ENCODE measurements at places on chromosomes 13 and 19.

GRCh38 chr19:33295621-33296487 is 6.5 kb downstream of the CEBPA start:
- no peak for DNase-seq

DNA sequence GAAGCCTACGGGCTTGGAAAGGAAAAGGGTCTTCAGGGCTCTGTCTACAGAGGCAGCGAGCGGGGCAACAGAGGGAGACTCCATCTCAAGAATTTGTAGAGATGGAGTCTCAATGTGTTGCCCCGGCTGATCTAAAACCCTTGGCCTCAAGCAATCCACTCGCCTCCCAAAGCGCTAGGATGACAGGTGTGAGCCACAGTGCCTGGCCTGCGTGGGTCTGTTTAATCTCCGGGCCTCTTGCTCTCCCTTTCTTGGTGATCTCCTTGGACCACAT is 8.1 kb downstream of the RPS9 start:
- no peak for DNase-seq

- DNase-seq, result no peak
Observed at GRCh38 chr13:71977028-71977427, 110.0 kb upstream of the DACH1 start.

- DNase-seq, result no peak
Observed at GRCh38 chr13:29318741-29319140, 276.7 kb downstream of the SLC7A1 start.

DNA sequence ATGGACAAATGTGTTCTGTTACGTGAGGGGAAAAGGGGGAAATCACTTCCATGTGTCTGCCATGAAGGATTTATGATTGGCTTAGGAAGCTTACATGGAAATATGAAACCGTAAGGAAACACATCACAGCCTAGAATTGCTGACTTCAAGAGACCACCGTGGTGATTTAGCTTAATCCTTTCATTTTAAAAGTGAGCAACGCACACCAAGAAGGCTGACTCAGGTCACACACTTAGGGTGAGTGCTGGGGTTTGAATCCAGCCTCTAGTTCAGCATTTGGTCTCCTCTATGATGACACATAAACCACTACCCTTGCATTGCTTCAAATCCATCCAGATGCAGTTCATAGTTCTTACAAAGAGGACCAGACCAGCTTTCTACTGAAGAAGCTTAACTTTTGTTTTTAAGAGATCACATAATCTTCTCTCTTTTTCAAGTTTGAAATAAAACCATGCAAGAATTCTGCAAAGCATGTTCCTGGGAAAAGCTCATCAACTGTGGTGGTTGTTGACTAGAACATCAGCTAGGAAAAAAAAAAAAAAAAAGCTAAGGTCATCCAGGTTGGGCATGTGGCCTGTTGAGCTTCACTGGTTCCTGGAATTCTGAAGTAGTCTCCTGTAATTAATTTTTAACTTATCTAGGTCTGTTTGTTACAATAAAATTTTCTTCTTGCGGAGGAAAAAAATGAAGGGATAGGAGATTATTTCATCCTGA is 60.2 kb upstream of the KL start:
- DNase-seq, result no peak

- no peak for DNase-seq
Observed at GRCh38 chr13:98877936-98878335, 99.9 kb downstream of the DOCK9 start.

GRCh38 chr13:43785650-43786471 is 911 bp downstream of the ENOX1 start:
- peak; percentile 10 for DNase-seq

GRCh38 chr19:21691661-21692060 is 75.7 kb downstream of the ZNF100 start:
- DNase-seq, result no peak

DNA sequence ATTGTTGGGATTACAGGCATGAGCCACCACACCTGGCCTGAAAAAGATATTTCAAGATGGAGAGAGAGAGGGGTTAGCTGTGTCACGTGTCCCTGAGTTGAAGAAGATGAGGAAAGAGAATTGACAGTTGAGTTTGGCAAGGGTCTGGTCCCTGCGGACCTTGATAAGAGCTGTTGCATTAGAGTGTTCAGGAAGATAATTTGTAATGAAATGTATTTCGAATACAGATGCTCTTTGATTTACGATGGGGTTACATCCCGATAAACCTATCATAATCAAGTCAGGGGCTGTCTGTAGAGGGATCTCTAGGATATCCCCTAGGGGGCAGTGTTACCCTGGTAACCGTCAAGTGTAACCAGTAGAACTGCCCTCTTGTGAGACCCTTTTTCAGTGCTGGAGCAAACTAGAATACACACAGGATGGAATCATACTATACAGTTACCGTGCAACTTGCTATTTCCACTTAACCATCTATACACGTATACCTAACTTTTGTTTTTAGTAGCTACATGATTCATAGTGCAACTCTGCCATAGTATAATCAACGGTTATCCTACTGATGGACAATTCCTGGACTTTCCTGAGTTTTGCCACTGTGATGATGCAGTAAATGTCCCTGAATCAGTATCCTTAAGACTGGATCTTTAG is 1.5 kb upstream of the ELOF1 start:
- no peak for DNase-seq

GRCh38 chr19:18147396-18147795 is 5.6 kb upstream of the PIK3R2 start:
- DNase-seq, result no peak

- DNase-seq, result no peak
Observed at GRCh38 chr19:55688422-55689218, 13.6 kb downstream of the EPN1 start.

GRCh38 chr13:52925775-52926285 is 77.4 kb upstream of the PCDH8 start:
- DNase-seq, result no peak

GRCh38 chr13:50161052-50161451 is 145.8 kb downstream of the KCNRG start:
- DNase-seq, result no peak

DNA sequence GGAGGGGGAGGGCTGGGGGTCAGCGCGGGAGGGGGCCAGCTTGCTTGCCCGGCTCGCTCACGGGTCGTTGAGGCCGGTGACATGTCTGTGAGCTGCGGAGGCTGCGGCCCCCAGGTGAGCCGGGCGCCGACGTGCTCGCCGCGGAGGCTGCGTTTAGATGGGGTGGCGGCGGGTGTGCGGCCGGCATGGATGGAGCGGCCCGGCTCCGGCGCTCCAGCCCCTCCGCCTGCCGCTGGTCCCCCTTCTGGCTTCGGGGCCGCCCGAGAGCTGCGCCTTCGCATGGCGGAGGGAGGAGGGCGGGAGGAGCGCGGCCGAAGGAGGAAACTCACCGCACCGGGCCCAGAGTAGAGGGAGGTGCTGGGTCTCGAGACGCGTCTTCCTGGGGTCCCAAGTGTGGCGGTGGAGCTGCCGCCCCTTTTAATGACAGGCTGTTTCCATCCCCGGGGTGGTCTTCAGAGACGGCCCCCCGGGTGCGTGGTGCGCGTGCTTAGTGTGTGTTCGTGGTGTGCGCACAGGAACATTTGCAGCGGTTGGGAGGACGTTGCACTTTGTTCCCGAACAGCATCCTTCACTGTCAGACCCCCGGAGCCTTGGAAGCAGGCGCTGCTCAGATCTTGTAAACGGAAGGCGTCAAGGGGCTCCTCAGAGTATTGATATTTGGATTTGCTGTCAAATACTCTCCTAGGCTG is at the start of gene AKAP11:
Gene AKAP11 (plus strand): TSS at position 38 of the 689 bp plus-strand sequence. CDS start 14,197 bp downstream, outside the sequence.
- no peak for DNase-seq

GRCh38 chr13:106568299-106569003 is 514 bp upstream of the ARGLU1 start:
- no peak for DNase-seq

DNA sequence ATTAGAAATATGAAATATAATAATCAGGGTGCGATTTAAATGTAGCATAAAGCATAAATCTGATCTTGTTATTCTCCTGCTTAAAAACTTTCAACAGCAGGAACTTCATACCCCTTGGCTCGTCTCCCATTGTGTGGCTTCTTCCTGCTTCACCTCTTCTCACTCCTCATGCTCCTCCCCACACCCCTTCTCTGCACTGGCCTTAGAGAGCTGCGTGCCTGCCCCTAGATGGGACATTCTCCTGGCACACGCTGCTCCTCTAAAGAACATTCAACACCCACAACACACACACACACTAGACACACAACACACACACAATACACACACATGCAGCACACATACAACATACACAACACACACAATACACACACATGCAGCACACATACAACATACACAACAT is 104.6 kb upstream of the RAP2A start:
- DNase-seq, result no peak

GRCh38 chr19:10290876-10291553 is 1.3 kb downstream of the ICAM5 start:
- no peak for DNase-seq

GRCh38 chr13:33721724-33722123 is 96.2 kb upstream of the RFC3 start:
- DNase-seq, result no peak

GRCh38 chr13:50361282-50361681 is 346.0 kb downstream of the KCNRG start:
- no peak for DNase-seq

DNA sequence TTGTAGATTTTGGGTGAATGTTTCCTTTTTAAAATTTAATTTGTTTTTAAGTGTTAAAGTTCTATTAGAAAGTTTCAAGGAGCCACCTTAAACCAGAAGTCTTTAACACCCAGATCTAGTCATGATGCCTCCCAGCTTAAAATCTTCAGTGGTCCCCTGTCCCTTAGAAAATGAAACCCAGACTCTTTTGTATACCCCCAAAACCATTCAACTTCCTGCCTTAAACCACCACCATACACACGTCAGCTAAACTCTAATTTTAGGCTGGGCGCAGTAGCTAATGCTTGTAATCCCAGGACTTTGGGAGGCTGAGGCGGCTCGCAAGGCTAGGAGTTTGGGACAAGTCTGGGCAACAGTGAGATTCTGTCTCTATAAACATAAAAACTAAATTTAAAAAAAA is 37.9 kb downstream of the N4BP2L1 start:
- DNase-seq, result no peak

- no peak for DNase-seq
Observed at GRCh38 chr19:15323496-15324235, 8.7 kb downstream of the BRD4 start.

GRCh38 chr13:77323858-77324257 is 3.0 kb downstream of the MYCBP2 start:
- no peak for DNase-seq

GRCh38 chr13:101785858-101786257 is 333.4 kb downstream of the ITGBL1 start:
- DNase-seq, result no peak

- no peak for DNase-seq
Observed at GRCh38 chr13:111792956-111793355, 274.0 kb upstream of the SOX1 start.

DNA sequence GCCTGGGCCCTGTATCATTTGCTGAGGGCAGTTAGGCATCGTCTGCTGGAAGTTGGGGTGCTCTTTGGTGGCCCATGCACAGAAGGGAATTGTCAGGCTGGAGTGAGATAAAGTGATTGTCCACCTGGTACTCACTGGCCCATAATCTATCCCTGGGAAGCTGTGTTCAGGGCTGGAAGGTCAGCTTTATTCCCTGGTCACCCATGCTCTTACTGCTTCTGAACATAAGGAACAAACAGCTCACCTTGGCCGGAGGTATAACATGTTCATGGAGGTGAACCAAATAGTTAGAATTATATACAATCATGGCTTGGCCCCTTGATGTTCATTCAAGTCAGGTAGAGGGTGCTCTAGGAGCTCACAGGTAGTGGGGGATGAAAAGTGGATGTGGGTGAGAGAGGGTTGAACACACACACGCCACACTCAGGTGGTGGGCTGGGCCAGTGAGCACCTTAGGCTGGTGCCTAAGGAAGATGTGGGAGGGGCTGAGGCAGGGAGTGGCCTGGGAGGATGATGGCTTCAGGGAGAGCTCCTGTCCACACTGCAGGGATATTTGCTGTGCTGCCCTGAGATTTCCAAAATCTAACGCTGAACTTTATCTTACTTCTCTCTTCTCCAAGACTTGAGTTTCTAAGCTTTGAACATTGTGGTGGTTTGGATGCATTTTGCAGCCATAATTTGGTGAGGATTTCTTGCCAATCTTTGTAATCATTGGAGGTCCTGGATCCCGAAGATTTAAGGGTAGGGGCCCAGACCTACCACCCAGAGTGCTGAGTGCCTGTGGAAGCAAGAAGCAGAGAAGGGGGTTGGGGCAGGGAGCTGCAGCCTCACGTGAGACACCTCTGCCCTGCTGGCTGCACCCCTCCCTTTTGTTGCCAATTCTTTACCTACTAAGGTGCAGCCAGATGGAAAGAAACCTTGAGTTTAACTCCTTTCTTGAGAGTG is 420.6 kb downstream of the ZNF536 start:
- no peak for DNase-seq

GRCh38 chr19:17113127-17113785 is 37.7 kb downstream of the MYO9B start:
- no peak for DNase-seq

- no peak for DNase-seq
Observed at GRCh38 chr13:57846600-57847173, 215.1 kb downstream of the PCDH17 start.
